ENCODE measurements at places on chromosomes 2 and 18.

DNA sequence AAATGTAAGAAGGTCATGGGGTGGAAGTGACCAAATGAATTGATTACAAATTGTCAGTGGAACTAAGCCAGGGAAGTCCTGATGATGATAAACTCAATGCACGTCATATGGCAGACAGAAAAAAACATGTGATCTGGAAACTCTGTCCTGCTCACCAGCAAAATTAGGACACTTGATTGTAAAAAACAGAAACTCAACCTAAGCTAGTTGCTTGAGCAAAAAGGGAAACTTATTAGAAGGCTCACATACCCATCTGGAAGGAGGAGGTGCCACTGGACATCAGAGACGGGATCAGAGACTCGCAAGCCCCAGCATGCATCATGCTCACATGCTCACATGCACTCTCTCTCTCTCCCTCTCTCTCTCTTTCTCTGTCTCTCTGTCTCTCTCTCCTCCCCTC is 96.8 kb downstream of the SP3 start:
- H3K27ac ChIP-seq: no peak overlapping the region
- H3K27me3 ChIP-seq: peaks cover 9% of the 10 kb centered on the region
- no peaks in the 10 kb centered on the region for H3K36me3 ChIP-seq
- H3K4me1 ChIP-seq: no peaks in the 10 kb centered on the region

GRCh38 chr2:14558335-14558919 is 74.1 kb upstream of the LRATD1 start:
- no peaks in the 10 kb centered on the region for H3K36me3 ChIP-seq
- H3K27ac ChIP-seq: no peak overlapping the region
- DNase-seq: no peak

GRCh38 chr2:207371877-207372276 is 157.9 kb upstream of the CREB1 start:
- DNase-seq: no peak
- H3K27me3 ChIP-seq: no peaks in the 10 kb centered on the region
- H3K36me3 ChIP-seq: no peaks in the 10 kb centered on the region
- no peaks in the 10 kb centered on the region for H3K4me1 ChIP-seq

- H3K27me3 ChIP-seq: no peaks in the 10 kb centered on the region
- no peaks in the 10 kb centered on the region for H3K4me1 ChIP-seq
- H3K27ac ChIP-seq: no peak overlapping the region
- DNase-seq: no peak
Observed at GRCh38 chr2:154425994-154426393, 272.5 kb upstream of the KCNJ3 start.

GRCh38 chr2:239674981-239675825 is 274.4 kb upstream of the HDAC4 start:
- H3K27ac ChIP-seq: no peak overlapping the region
- no peak for DNase-seq
- no peaks in the 10 kb centered on the region for H3K36me3 ChIP-seq
- H3K4me1 ChIP-seq: no peaks in the 10 kb centered on the region
- peaks cover 10% of the 10 kb centered on the region for H3K27me3 ChIP-seq

DNA sequence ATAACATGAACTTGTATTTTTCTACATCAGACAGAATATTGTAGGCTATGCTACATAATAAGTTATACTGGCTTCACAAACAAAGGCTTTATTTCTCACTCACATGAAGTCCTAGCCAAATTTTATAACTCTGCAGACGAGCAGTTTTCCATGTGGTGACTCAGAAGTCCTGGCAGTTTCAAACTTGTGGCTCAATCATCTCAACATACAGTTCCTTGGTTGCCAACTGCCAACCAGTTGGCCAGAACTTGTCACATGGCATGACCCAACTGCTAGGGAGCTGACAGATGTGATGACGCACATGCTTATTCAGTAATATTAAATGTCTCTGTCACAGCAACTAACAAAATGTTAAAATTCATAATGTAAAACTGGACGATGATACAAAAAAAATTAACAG is 63.8 kb upstream of the ZC3H15 start:
- H3K36me3 ChIP-seq: no peaks in the 10 kb centered on the region
- H3K4me3 ChIP-seq: no peak overlapping the region
- no peaks in the 10 kb centered on the region for H3K27me3 ChIP-seq
- H3K4me1 ChIP-seq: peaks cover 3% of the 10 kb centered on the region

GRCh38 chr2:112160283-112161250 is 22.4 kb downstream of the FBLN7 start:
- H3K27me3 ChIP-seq: peaks cover 4% of the 10 kb centered on the region
- no peak overlapping the region for H3K27ac ChIP-seq
- H3K4me1 ChIP-seq: peaks cover 2% of the 10 kb centered on the region
- no peak overlapping the region for H3K4me3 ChIP-seq

GRCh38 chr2:23859983-23860382 is 66.9 kb downstream of the ATAD2B start:
- no peak overlapping the region for H3K27ac ChIP-seq
- no peaks in the 10 kb centered on the region for H3K4me1 ChIP-seq
- H3K4me3 ChIP-seq: no peak overlapping the region
- H3K36me3 ChIP-seq: peaks cover 50% of the 10 kb centered on the region
- no peaks in the 10 kb centered on the region for H3K27me3 ChIP-seq
- DNase-seq: no peak

DNA sequence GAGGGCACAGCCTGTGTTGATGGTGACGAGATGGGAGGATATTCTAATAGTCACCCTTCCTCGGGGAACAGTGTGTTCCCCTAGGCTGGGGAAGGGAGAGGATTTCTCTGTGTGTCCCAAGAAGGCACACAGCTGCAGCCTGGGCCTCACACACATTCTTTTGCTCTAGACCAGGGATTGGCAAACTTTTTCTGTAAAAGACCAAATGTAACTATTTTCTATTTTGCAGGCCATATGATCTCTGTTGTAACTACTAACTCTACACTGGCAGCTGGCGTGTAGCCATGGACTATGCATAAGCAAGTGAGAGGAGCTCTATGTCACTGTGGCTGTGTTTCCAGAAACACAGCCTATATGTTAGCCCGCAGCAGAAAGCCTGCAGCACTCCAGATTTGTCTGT is 65.8 kb downstream of the ARHGAP28 start:
- no peak overlapping the region for H3K27ac ChIP-seq
- H3K4me1 ChIP-seq: no peaks in the 10 kb centered on the region
- no peaks in the 10 kb centered on the region for H3K36me3 ChIP-seq
- H3K27me3 ChIP-seq: no peaks in the 10 kb centered on the region

DNA sequence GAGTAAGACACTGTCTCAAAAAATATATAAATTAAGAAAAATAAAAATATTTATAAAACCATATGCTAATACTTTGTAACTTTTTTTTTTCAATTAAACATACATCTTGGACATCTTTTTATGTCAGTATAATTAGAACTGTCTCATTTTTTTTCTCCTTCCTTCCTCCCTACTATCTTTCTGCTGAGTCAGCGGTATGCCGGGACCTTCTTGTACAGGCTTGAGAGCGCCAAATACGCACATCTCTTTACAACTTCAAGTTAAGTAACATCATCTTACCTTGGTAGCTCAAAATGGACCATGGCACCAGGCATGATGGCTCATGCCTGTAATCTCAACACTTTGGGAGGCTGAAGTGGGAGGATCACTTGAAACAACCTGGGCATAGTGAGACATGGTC is 153.4 kb downstream of the FAM161A start:
- no peaks in the 10 kb centered on the region for H3K4me1 ChIP-seq
- no peak for DNase-seq
- H3K27me3 ChIP-seq: no peaks in the 10 kb centered on the region
- no peak overlapping the region for H3K27ac ChIP-seq

DNA sequence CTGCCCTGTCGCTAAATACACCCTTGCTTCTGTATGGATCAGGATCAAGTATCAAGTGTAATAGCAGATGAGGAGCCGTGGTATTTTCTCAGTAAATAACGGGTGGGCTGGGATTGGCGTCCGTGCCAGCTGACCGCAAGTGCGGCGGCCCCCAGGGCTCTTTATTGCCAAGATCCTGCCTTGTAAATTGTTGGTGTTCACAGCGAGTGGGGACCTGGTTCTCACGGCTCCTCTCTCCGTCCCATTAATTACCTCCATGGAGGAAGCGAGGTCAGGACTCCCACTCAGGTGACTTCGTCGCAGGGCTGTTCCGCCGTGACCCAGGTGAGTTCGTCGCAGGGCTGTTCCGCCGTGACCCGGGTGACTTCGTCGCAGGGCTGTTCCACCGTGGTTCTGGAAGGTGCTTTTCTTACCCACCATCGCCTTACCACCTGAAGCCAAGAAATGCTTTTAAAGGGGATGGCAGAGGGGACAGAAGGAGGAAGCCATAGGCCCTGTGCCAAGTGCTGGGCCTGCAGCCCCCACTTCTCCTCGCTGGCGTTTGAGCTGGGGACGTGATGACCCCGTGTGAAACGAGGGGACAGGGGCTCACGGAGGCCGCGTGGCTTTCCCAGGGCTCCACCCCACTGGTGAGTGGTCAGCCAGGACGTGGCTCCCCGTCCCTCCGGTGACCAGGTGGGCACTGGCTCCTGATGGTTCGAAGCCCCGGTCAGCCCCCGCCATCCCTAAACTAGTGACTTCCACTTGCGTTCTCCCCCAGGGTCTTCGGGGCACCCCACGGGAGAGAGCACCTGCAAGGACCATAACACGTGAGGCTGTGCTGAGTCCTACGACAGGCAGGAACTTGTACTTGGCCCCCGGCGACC is 118.4 kb downstream of the TWIST2 start:
- no peak for DNase-seq

DNA sequence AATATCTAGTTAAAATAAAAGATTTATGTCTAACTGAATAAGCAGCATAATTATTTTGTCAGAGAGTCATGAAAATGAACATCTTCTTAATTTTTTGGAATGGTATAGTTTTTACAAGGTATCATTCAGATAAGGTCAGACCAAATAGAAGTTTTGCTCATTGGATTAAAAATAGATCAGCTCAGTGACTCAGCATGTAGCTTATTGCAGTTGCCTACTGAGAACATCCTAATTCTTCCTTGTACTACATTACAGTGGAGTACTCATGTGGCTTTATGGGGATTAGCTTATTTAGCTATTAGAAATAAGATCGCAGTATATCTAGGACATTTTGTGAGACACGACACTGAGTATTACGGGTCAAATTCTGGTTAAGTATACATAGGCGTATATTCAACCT is 38.2 kb upstream of the PPM1B start:
- no peaks in the 10 kb centered on the region for H3K36me3 ChIP-seq
- no peaks in the 10 kb centered on the region for H3K4me1 ChIP-seq
- DNase-seq: no peak
- H3K27ac ChIP-seq: no peak overlapping the region

GRCh38 chr2:224027070-224027469 is 12.0 kb downstream of the SERPINE2 start:
- no peaks in the 10 kb centered on the region for H3K36me3 ChIP-seq
- DNase-seq: no peak
- H3K4me3 ChIP-seq: peak overlapping the region; percentile 27
- H3K4me1 ChIP-seq: peaks cover 40% of the 10 kb centered on the region
- peaks cover 13% of the 10 kb centered on the region for H3K27me3 ChIP-seq

GRCh38 chr2:150589681-150590080 is 102.2 kb upstream of the RND3 start:
- no peaks in the 10 kb centered on the region for H3K27me3 ChIP-seq
- no peak overlapping the region for H3K4me3 ChIP-seq
- no peaks in the 10 kb centered on the region for H3K36me3 ChIP-seq
- no peak for DNase-seq
- H3K4me1 ChIP-seq: no peaks in the 10 kb centered on the region
- H3K27ac ChIP-seq: no peak overlapping the region

DNA sequence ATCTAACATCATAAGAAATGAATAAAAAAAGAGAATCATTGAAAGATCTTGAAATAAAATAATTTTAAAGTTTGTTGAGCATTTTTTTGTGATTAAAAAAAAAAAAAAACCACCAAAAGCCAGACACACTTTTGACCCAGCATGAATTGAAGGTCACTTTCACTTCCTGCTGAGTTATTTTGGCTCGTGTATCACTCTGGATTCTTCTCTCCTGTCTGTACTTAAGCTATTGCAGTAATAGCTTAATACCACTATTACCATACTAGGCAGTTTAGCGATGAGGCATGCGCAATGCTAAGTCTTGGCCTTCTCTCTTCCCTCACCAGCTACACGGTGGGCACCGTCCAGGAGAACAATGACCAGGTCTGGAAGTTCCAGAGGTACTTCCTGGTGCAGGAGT is 54.5 kb upstream of the SPP2 start:
- no peaks in the 10 kb centered on the region for H3K36me3 ChIP-seq
- H3K4me1 ChIP-seq: peaks cover 10% of the 10 kb centered on the region
- no peak overlapping the region for H3K27ac ChIP-seq
- H3K4me3 ChIP-seq: no peak overlapping the region
- H3K27me3 ChIP-seq: no peaks in the 10 kb centered on the region
- no peak for DNase-seq

GRCh38 chr2:159555651-159556392 is 60.5 kb downstream of the BAZ2B start:
- no peak overlapping the region for H3K27ac ChIP-seq
- no peaks in the 10 kb centered on the region for H3K36me3 ChIP-seq
- no peaks in the 10 kb centered on the region for H3K4me1 ChIP-seq

DNA sequence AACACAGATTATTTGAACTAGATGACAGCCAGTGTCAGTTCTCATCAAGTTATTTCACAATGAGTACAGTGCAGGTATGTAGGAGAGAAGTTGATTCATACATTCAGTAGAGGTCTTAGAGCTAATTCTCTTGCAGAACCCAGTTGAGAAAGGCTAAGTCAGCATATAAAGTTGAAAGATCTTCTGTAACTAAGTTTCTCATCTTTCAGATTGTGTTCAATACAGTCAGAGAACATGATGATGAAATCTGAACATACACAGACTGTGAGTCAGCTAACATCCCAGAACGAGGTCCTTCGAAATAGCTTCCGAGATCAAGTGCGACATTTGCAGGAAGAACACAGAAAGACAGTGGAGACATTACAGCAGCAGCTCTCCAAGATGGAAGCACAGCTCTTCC is 41.9 kb upstream of the LIMS1 start:
- no peak overlapping the region for H3K27ac ChIP-seq
- no peak for DNase-seq
- no peaks in the 10 kb centered on the region for H3K4me1 ChIP-seq

GRCh38 chr2:109528811-109529501 is 84.8 kb downstream of the SEPTIN10 start:
- peaks cover 31% of the 10 kb centered on the region for H3K27me3 ChIP-seq
- H3K4me3 ChIP-seq: no peak overlapping the region
- no peak for DNase-seq

DNA sequence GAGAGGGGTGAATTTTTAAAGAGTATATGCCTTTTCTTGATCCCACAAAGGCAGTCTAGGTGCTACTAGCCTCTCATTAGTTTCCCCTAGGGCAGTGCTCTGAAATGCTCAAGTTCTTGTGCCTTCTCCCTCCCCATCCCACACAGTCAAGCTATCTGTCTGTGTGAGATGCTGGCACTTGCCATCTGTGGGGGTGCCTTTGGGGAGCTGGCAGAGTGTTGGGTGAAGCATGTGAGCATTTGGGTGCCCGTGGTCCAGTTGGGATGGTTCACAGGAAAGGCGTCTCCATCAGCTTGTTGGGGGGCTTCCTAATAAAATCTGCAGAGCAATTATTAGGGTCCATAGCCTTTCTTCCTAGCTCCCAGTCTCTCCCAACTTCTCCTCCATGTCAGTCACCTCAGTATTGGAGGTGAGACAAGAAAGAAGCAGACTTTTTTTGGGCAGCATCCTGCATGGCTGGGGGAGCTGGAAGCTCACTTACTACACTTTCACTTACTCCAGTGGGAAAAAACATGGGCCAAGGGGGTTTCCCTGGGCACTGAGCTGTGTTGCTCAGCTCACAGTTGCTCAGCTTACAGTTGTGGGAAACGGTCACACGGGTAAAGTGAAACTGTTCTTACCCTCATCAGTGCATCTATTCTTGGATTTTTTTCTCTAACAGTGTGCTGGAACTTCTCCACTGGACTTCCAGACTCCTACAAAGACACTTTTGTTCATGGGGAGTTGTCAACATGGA is 29.3 kb downstream of the COLEC11 start:
- H3K4me3 ChIP-seq: no peak overlapping the region
- no peak for DNase-seq
- no peaks in the 10 kb centered on the region for H3K4me1 ChIP-seq
- H3K27ac ChIP-seq: no peak overlapping the region
- H3K36me3 ChIP-seq: no peaks in the 10 kb centered on the region

All from T-cell (primary cell).